ENCODE measurements at places on chromosomes 5 and 9.

GRCh38 chr5:13217636-13218035 lies 726.9 kb downstream of the DNAH5 start:
- DNase-seq: no peak

DNA sequence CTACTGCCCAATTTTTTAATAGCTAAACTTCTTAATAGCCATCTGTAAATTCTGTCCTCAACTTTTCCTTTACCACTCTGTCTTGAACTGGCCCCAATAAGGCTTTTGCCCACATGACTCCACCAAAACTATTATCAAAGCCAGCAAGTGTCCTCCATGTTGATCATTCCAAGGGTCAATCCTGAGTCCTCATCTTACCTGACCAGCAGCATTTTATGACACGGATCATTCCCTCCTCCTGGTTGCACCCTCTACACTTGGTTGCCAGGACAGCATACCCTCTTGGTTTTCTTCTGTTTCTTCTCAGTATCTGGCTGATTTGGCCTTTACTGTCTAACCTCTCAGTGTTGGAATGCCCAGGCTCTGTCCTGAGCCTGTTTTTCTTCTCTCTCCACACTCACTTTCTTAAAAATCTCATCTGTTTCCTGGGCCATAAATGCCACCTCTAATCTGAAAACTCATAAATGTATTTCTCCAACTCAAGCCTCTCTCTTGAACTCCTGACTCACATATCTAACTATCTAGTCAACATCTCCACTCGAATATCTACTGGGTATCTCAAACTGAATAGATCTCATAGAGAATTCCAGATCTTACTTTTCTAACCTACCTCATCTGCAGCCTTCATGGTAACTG lies 40.0 kb upstream of the CDC42SE2 start:
- DNase-seq: no peak

- DNase-seq: no peak
Observed at GRCh38 chr5:173637340-173637739, 20.9 kb upstream of the BOD1 start.

DNA sequence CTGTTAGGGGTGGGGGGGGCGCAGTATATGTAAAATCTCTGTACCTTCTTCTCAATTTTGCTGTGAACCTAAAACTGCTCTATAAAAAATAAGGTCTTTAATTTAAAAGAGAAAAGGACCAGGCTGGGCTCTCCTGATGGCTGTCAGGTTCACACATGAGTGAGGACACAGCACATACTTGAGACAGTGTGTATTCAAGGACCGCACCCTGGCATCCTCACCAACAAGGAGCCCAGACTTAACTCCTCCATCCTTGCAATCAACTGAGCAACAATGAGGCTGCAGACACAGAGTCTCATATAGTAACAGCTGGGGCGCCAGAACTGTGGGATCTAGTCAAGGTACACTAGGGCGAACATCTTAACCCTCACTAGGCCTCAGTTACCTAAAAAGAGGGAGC lies 9.8 kb downstream of the TNIP1 start:
- DNase-seq: no peak

DNA sequence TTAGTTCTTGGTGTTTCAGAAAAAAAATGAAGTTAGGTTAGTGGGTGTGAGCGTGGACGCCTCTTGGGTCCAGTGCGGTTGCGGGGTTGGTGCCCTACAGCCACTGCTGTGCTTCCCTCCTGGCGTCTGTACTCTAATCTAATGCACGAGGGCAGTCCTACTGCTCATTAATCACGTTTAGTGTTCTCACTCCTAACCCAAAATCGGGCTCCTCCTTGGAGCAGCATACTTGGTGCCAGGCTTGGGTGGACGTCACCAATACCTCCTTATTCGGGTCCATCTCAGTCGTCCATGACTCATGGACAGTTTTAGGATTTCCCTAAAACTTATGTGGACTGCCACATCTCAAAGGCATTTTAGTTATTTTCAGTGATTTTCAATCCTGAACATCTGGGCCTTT lies 41.6 kb downstream of the TRIO start:
- DNase-seq: no peak

- DNase-seq: no peak
Observed at GRCh38 chr9:93093127-93093876, 2.7 kb upstream of the CARD19 start.

GRCh38 chr9:136881691-136882108 lies 4.6 kb upstream of the TRAF2 start:
- peak; percentile 46 for DNase-seq

DNA sequence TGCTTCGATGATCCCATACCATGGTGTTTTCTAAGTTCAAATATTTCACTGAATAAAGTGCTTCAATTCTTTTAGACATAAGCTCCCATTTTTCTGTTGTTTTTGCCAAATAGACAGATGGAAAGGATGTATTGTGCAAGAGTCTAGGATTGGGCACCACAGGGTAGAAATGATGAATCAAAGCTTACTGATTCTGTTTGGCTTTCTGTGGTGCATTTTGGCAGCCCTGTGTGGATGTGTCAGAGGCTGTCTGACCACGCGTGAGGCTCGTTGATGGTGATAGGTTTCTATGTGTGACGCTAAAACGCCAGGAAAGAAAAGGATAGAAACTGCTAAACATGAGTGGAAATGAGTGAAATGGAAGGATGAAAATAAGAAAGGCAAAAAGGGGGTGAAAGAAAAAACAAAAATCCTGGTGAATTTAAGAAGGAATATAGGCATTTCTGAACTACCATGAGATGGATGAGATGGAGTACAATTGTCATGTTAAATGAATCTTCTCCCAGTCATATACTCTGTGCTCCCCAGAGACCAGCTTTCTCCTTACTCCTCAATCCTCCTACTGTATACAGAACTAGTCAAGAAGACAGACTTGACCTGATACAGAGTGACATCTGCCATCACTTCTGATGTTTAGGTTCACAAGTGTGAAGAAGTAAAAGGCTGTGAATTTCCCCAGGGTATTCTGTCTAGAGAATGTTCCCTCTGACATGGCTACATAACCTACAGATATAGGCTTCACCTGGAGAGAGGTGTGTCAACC lies 54.4 kb downstream of the ANKH start:
- DNase-seq: no peak

- DNase-seq: no peak
Observed at GRCh38 chr5:97666783-97667182, 483.7 kb upstream of the RIOK2 start.

GRCh38 chr9:14441976-14442651 lies 128.2 kb upstream of the NFIB start:
- no peak for DNase-seq

DNA sequence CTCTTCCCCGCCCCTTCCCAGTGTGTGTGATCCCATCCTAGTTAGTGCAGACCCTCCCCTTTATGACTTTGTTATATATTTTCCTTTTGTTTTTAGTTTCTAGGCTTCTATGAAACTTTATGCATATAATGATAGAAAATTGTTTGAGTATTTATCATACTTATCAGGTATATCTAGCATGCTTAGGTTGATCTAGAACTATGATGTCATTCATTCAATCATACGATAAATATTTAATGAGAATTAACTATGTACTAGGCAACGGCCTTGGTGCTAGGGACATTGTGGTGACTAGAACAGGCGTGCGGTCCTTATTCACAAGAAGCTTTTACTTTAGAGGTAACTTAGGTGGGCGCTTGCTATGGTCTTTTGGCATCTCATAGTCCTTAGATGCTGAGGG lies 13.6 kb upstream of the ANKRD55 start:
- no peak for DNase-seq

DNA sequence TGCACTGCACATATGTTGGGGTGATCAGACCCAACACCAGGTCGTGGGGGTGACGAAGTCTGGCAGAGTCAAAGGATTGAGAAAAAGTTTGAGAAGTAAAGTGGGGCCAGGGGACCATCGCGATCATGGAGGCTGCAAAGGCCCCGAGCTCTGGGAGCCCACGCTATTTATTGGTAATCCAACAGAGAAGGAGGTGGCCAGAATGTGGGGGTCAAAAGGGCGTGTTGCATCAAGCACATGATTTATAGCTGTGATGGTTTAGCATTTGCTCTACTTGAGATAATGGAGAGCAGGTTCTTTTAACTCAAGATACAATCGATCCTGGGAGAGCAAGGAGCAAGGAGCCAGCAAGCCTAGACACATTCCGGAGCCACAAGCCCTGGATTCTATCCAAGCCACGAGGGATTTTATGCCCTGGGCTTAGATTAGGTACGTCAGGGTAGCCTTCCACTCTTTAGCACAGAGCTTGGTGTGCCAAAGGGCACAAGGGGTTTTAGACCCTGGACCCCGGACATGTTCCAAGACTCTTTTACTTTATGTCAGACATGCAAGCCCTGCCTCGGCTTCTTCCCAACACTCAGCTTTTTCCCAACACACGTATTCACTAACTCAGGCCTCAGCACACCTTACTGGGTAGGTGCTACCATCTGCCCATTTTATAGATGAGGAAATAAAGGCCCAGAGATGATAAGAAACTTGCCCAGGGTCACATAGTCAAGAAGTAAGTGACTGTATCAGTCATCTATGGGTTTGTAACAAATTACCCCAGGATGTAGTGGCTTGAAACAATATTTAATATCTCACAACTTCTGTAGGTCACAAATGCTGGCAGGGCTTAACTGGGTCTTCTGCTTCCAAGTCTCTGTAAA lies 39.5 kb downstream of the NSUN2 start:
- DNase-seq: no peak

DNA sequence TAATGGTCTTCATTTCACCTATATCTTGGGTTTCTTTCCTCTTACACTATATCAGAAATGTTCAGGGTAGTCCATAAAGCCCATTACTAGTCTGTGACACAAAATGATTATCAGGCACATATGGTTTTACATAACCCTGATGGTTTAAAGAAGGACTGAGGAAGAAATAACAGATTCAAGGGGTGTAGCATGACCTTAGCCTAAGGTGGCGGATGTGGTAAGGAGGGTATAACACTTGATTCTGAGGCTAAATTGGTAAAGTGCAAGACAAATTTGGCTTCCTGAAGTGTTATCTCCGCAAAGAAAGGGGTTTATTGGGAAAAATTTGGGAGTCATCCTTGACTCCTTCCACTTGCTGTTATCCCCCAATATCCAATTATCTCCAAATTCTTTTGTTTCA lies 388.2 kb upstream of the RPS23 start:
- no peak for DNase-seq

DNA sequence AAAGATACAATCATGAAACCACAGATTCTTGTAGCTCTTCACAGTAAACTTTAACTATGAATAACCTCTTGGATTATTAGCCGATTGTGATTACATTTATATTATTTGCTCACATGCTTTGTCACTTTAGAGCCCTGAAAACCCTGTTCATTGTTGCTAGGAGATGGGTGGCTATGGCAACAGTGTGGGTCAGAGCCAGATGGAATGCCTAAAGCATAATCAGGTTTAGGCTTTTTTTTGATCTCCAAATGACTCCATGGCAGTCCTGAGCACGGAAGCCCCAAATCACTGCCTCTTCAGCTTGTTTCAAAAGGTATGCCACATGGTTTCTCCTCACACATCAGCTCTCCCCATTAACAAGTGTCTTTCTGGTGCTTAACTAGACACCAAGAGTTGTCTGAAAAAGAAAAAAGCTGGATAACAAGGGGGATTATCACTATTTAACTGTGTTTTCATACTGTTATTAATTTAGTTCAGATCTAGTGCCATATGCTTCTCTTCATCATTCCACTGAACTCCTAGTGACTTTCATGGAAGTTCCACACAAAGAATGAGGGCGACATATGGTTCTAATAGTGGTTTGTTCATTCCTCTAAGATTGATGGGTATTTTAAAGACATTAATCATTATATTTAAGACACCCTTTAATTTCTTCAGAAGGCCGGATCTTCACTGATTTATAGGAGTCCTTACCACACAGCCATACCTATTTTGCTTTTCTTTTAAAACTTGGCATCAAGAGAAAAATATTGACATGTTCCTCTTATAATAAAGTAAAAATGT lies 88.8 kb upstream of the PAM start:
- no peak for DNase-seq

DNA sequence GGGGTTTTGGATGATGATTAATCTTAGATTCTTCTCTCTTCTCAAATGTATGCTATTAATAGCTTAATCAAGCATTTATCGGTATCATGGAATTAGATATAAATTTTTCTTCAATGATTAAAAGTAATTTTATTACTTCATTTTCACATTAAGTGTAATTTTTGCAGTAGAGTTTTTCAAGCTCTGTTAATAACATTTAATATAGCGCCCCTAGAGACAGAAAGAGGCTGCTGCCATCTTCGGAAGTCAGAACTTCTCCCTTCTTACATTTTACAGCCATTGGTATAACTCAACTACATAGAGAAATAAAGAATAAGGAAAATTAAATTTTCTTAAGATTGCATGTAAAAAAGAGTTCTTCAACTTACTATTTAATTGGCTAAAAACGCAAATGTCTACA lies 540.3 kb downstream of the GABRG2 start:
- no peak for DNase-seq

DNA sequence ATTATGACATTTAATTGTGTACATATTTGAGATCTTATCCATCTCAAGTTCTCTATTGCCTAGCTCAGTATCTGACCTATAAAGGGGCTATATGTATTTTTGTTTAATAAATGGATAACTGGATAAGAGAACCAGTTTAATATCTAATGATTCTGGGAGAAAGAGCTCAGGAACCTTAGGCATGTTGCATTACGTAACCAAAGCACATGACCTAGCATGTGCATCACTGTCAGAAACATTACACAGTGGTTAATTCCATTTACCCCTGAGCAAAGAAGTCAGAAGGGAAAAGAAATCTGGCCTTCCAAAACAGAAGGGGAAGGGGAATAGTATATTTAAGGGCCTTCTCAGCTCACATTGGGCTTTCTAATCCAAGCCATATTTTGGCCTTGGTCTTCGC lies 12.3 kb downstream of the PAPPA start:
- DNase-seq: no peak

DNA sequence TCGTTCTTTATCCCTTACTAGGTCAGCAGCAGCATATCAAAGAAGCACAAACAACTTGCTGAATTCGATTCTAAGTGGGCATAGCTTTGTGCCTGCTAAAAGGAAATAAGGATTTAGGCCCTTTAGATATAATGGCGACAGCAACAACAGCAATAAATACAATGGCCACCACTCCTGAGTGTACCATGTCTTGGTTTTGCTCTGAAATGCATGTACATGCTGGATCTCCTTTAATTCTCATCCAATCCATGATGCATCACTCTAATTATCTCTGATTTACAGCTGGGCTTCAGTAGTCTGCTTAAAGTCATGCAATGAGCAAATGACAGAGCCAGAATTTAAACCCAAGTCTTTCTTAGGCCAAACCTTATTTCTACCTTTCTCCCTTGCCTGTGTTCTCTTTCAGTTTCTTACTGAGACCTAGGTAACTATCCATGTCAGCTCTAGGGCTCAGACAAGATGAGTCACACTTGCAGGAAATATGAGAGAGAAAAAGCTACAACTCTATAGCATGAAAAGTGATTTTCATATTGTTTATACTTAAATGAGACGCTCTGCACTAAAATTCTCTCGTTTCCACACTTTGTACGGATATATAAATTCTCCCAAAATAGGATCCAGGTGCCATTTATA lies 111.8 kb downstream of the HMHB1 start:
- DNase-seq: no peak

Data from stimulated activated CD4-positive, alpha-beta T cell treated with anti-CD3 and anti-CD28 coated beads, TNF-alpha, amount 100 ng/mL, for 24 hours (primary cell).